ENCODE measurements at places on chromosomes 3 and 15. TPM values are rescaled to one million over a fixed set of nuclear protein-coding genes. Genes with fewer than 3 reads are reported as not detected.

CADM2 gene
- total RNA-seq, result 96.5 TPM

DNA sequence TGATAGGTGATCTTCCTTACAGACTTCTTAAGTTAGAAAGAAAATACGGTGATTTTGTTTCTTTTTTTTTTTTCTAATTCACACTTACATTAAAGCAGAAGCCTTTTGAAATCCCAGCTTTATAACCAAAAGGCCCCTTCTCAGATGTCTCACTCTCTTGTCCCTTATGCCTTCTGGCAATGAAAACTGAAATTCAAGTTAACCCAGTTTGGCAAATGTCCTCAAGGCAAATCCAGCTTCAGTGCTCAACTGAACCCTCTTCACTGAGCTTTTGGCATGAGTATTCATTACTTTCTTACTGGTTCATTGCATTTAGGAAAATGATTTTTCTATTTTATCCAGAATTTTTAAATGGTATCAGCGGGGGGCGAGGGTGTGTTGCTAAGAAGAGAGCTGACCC, 17.0 kb downstream of the PLCH1 start:
- no peak for DNase-seq

- DNase-seq, result no peak
These were observed 45.0 kb downstream of the MED12L start for GRCh38 chr3:151130428-151130827.

C2CD4A gene
- 0.16 TPM for total RNA-seq

DNA sequence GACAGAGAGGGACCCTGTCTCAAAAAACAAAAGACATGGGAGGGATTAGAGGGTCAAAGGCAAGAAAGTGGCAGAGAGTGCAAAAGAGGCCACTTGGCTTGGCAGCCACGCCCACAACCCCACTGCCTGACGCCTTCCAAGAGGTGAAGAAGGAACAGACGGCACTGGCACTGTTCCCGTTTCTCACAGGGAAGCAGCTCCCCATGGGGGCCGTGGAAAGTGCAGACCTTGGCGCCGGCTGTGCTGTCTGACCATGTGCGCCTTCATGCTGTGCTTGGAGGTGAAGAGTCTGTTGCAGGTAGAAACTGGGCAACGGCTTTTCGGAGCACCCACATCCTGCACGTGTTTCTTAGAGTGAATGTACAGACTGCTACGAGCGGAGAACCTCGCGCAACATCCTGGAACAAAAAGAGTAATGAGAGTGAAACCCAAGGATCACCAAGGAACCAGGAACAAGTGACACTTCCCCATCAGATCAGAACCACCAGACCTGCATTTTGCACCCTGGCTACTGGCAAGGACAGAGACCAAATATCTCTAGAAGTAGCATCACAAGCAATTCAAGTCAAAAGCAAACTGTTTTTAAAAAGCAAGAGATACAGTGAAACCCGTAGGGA, 9.7 kb downstream of the ZXDC start:
- DNase-seq, result no peak

Data from occipital lobe (tissue), 3 donors.